ENCODE measurements at places on chromosomes 3 and 15.

DNA sequence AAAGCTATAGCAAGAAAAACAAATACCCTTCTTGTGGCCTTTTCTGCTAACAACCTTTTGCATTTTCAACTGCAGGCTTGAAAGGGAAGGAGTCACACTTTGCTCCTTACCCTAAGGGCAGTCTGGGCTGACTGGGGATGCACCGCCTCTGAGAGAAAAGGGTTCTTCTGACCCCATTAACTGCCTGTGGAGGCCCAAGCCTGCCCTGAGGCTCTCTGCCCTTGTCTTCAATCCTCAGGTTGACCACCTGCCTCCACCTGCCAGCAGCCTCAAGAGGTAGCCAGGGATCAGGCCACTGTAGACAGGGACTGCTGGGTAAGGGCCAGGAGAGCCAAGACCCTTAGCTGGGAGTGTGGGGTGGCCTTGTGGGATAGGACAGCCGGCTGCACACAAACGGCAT, 93.8 kb downstream of the SQOR start:
- no peak for DNase-seq

- DNase-seq: no peak
Measured at GRCh38 chr3:86887876-86888275, 103.1 kb downstream of the VGLL3 start.

- DNase-seq: no peak
Measured at GRCh38 chr3:15955968-15956367, 158.2 kb upstream of the ANKRD28 start.

DNA sequence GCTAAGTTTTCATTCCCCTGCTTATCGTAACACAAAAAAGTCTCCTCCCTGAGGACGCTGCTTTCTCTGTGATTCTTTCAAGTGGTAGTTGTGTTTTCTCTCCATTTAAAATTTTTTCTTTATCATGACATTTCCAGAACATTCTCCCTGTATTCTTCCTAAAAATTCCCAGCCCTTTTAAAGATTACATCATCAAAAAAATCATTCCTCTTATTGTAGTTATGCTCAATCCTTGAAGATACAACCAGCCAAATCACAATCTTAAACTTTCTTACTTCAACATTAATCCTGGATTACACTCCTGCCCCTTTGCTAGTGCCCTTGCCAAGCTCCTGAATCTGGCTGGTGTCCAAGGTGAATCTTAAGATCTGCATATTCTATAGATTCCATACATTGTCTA, 163.7 kb upstream of the CBLB start:
- DNase-seq: no peak

- DNase-seq: no peak
Measured at GRCh38 chr3:138441256-138441655, 6.8 kb downstream of the ESYT3 start.

DNA sequence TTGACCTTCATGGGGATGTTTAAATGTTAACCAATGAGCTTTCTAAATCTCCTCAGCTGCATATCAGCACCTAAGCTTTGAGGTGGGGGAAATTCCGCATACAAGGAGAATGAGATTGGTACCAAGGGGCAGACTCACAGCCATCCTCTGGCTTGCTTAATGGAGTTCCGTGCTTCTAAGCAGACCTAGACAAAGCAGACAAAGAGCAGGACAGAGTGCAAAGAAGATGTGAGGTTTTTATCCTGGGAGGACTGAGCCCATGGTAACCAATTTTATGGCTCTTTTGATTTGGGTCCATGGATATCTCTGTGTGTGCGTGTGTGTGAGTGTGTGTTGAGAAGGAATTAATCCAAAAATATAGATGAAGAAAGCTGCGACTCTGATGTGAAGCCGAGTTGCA, 7.5 kb downstream of the TAFA4 start:
- no peak for DNase-seq

DNA sequence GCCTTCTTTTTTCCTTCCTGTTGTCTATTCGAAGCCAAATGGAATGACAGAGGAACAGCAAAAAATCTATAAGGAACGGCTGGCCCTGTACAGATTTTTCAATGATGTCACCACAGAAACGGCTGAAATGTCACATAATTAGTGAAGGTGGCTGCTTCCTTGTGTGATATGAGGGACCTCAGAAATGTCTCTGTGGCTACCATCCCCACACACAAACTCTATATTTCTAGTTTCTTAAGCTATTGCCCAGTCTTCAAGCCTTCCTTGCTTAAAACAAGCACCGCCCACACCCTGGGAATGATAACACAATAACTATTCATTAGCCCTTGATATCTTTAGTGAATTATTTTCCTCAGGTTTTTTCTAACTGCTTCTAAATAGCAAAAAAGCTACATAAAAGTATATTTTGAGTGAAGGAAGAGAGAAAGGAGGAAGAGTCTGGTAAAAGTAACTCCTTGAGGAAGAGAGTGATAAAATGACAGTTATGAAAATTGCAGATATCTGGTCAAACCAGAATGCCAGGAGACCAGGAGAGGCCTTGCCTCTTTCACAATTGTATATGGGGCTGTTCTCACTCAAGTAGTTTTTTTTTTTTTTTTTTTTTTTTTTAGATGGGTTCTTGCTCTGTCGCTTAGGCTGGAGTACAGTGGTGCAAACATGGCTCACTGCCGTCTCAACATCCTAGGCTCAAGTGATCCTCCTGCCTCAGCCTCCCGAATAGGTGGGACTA, 38.7 kb downstream of the FMN1 start:
- no peak for DNase-seq

- no peak for DNase-seq
Measured at GRCh38 chr3:60932643-60933042, 318.6 kb downstream of the FHIT start.

DNA sequence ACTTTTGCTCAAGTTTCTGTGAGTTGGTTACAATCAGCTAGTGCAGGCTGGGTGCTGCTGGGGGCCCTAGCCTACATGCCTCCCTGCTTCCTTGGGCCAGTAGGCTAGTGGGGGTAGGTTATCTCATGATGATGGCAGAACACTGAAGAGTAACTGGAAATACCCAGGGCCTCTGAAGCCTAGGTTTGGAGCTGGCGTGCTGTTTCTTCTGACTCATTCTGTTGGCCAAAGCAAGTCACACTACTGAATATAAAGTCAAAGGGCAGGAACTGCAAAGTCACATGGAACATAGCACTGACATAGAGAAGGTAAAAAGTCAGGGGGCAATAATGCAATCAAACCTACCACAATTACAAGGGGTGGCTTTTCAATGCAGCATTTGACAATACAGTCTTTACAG, 34.5 kb downstream of the RASGRP1 start:
- no peak for DNase-seq

DNA sequence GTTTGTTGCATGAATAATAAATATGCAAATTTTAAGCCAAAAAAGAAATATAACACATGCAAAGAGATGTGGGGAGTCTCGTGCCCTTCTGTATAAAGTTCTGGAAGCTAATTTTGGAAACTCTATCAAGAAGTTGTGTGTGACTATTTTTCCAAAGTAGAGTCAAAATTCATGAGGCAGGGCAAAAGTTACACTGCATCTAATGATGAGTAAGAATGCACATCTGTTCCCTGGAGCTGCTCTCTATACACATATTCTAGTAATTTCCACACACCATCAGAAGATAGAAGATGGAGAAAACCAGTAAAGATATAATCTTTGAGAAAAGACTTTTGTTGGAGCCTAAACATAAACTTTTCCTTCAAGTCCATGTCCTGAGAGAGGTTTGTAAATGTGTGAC, 199.6 kb downstream of the FHIT start:
- no peak for DNase-seq

DNA sequence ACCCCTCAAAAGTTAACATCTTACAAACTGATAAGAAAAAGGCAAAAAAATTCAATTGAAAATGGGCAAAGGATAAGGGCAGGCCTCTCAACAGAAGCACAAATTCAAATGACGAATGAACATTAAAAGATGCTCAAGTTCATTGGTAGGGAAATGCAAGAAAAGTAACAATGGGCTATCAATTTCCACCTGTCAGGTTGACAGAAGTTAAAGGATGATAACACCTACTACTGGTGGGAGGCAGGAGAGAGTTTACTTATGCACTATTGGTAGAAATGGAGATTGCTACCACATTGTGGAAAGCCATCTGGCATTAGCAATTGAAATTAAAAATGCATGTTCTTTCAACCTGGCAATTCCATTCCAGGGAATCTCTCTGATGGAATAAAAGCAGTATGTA, 35.6 kb upstream of the TNFAIP8L3 start:
- no peak for DNase-seq

GRCh38 chr3:13788522-13789424, 91.1 kb downstream of the WNT7A start:
- DNase-seq: peak; percentile 15

- DNase-seq: no peak
Measured at GRCh38 chr15:62895905-62896316, 146.6 kb upstream of the TPM1 start.

DNA sequence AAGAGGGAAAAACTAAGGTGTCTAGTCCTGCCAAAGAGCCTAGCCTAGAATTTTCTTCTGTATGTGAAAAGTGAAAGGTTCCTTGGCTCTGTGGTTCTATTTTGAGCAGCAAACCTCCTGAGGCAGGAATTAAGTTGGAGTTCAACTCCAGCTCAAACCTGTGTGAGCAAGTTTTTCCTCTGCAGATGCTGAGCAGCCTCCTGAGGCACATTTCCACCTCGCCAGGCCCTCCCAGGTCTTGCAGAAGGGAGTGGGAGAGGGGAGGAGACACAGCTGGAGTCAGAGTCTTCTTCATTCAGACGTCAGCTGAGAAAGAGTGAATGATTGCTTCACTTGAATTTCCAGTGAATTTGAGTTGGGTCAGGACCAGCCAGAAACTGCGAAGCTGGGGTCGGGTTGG, 69.5 kb upstream of the ETV5 start:
- no peak for DNase-seq

DNA sequence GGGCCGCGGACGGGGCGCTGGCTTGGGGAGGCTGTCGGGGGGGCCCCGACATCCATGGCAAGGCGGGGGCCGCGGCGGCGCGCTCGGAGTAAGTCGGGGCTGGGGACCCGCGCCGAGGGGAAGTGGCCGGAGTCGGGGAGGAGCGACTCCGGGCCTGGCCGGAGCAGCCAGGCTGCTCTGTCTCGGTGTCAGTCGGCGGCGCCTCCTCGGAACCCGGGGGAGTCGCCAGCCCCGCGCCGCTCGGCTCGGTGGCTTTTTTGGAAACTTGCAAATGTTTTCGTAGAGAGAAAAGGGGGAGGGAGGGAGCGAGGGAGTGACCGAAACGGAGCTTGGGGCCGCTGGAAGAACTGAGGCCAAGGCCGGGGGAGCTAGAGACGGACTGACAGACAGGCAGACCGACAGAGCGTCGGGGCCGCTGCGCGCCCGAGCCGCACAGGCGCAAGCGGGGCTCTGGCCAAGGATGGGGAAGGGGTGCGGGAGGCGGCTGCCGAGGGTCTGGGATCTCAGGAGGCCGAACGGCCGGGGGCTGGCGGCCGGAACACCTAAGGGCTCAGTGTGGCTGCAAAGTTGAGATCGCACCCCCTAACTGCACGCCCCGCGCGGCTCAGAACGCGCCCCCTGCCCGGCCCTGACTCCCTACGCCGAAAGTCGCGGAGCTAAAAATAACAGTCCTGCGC, 5.0 kb downstream of the PTH1R start:
- no peak for DNase-seq

DNA sequence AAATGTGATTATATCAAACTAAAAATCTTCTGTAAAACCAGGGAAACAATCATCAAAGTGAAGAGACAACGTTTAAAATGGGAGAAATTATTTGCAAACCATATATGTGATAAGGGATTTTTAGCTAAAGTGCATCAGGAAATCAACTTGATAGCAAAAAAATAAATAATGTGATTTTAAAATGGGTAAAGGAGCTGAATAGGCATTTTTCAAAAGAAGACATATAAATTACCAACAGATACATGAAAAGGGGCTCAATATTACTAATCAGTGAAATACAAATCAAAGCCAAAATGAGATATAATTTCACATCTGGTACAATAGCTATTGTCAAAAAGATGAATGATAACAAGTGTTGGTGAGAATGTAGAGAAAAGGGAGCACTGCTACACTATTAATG, 537.6 kb upstream of the NAALADL2 start:
- DNase-seq: no peak

GRCh38 chr15:43312378-43312777, 18.0 kb downstream of the LCMT2 start:
- no peak for DNase-seq

GRCh38 chr3:13142552-13143380, 69.5 kb upstream of the IQSEC1 start:
- DNase-seq: no peak

GRCh38 chr3:157531771-157532170, 28.6 kb upstream of the VEPH1 start:
- no peak for DNase-seq

DNA sequence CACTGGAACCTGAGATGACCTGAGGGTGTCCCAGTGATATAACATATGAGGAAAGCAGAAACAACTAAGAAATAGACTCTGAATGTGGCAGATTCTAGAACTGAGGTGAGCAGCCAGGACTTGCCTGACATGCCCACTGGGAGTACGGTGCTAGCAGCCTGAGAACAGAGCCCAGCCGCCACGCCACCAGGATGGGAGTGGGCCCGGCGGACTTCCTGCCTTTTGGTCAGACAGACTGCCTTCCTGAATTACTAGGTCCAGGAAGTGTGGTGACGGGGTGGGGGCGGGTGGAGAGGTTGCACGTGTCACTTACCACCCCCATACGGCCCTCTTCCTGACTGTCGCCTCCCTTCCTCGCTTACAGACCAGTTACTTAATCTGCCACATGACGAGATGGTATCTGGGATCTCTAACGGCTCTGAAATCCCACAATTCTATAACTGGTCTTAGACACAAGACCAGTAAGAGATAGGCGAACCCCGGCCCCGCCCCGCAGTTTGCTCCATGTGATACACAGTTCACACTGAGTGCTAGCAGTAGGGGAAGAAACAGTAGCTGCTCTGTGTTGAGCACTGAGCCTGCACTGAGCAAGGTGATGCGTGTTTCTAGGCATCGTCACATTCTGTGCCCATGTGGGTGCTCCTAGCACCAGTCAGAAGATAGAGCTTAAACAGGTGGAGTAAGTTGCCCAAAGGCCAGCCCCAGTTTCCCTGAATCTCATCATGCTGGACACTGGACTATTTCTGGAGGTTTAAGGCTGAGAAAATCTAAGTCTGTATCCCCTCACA, 95.7 kb downstream of the CPN2 start:
- DNase-seq: peak; percentile 8

GRCh38 chr3:129474984-129475804, 35.2 kb downstream of the IFT122 start:
- no peak for DNase-seq

GRCh38 chr3:138395865-138396751, 38.3 kb upstream of the ESYT3 start:
- no peak for DNase-seq

- DNase-seq: no peak
Measured at GRCh38 chr3:128415200-128415772, 51.4 kb downstream of the DNAJB8 start.

GRCh38 chr3:55897573-55898224, 410.6 kb upstream of the WNT5A start:
- DNase-seq: no peak

DNA sequence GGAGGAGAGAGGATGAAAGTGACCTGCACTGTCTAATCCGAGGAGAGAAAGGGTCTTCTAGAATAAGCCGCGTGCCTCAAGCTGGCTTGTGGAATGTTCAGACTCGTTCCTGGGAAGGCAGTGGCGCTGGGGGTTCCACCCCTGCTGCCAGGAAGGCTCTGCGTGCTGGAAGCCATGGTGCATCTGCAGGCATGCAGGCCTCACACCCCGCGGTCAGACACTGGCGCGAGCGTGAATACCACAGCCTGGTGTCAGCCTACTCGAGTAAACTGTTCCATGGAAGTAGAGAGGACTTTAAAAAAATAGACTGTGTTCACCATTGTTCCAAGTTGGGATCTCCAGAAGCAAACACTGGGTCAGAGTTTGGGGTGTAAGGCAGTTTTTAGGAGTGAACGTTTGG, 25.9 kb upstream of the GABRG3 start:
- no peak for DNase-seq
